CD4-positive, alpha-beta T cell treated with Interleukin-17A for 4 hours (primary cell): ENCODE measurements at places on chromosomes 5 and 9.

DNA sequence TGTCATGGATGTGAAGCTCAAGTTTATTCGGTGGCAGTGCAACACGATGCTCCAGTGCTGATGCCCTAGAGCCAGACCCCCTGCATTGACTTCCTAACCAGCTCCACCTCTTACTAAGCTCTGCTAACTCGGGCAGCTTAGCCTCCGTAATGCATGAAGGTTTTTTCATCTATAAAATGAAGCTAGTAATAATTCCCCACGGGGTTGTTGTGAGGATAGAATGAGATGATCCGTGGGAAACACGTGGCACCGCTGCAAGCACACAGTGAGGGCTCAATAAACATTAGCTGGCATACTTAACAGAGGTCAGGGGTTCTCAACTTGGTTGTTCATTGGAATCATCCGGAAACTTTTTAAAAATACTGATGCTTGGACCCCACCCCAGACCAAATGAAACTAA, 6.8 kb downstream of the ENC1 start:
- DNase-seq: no peak

DNA sequence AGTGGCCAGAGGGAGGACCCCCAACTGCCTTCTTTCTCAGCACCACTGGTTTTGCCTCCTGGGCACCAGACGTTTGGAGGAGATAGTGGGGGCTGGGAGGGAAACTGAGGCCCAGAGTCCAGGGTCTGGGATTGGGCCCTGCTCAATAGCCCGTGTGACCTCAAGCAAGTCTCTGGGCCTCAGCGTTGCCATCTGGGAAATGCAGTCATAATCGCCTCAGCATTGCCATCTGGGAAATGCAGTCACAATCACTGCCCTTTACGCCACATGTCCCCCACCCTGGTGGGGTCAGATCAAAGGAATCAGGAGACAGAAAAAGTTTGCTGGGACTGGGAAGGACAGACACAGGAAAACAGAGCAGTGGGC, 1.6 kb downstream of the SH2D3C start:
- DNase-seq: peak; percentile 38

- no peak for DNase-seq
Measured at GRCh38 chr5:170143710-170144109, 38.0 kb downstream of the FOXI1 start.

- DNase-seq: no peak
Measured at GRCh38 chr5:142446131-142446959, 121.5 kb upstream of the SPRY4 start.

- DNase-seq: no peak
Measured at GRCh38 chr5:123456242-123456641, 33.0 kb upstream of the CEP120 start.

DNA sequence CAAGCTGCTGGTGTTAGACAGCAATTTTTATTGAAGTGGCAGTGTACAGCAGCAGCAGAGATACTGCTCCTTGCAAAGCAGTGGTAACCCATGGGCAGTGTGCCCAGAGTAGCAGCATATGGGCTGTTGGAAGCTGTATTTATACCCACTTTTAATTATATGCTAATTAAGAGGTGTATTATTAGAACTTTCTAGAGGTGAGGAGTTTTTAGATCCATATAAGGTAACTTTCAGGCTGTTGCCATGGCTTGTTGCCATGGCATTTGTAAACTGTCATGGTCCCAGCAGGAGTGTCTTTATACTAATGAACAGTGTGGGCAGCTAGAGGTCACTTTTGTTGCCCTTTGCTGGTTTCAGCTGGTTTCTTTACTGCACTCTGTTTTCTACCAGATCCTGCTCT, 3.7 kb upstream of the PJA2 start:
- DNase-seq: no peak

GRCh38 chr5:4313138-4313537, 717.5 kb downstream of the IRX1 start:
- no peak for DNase-seq

- peak; percentile 72 for DNase-seq
Measured at GRCh38 chr9:126514037-126514821, 99.5 kb upstream of the LMX1B start.

- DNase-seq: no peak
Measured at GRCh38 chr9:116484492-116485061, 202.5 kb upstream of the TRIM32 start.

DNA sequence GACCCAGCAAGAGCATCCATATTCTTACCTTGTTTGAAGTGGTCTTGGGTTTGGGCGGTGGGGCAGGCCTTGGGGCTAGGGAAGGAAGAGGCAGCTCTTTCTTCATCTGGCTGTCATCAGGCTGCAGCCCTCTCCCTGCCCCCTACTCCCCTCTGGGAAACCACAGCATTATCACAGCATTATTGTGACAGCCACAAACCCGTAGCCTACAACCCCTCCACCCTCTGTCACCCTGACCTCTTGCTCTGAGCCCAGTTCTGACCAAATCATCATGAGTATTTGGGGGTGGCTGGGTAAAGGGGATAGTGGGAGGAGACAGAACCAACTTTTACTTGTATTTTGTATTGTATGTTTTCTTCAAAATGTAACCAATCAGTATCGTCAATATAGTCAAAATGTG, 94.3 kb upstream of the ARRDC3 start:
- DNase-seq: no peak

GRCh38 chr9:100324594-100325200, 28.0 kb downstream of the TEX10 start:
- no peak for DNase-seq

DNA sequence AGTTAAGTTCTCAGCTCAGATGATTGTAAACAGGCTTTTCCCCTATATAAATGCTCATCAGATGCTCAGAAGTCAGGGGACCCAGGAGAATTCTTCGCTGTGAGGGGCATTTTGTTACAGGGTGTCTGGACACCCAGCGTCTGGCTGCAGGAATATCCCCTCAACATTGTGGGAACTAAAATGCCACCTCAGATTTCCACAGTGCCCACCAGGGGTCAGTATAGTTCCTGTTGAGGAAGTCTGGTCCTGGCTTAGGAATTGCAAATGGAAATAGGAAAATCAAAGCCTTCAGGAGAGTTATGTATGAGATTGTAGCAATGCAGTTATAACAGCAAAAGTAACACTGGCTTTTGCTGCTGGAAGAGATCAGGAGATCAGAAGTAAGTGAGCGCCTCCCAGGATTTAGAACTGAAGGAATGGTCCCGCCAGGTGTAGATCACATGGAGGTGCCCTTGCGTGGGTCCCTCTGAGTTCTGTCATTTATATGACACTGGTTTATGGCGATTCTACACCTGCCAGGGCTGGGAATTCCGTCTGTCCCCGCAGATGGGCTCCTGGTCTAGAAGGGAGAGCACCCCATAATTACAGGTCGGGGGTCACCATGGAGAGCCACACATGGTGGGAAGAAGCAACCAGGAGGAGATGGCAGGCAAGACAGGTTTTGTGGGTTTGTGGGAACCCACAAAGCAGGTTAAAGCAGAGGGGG, 47.1 kb upstream of the CTSL start:
- DNase-seq: peak; percentile 67

DNA sequence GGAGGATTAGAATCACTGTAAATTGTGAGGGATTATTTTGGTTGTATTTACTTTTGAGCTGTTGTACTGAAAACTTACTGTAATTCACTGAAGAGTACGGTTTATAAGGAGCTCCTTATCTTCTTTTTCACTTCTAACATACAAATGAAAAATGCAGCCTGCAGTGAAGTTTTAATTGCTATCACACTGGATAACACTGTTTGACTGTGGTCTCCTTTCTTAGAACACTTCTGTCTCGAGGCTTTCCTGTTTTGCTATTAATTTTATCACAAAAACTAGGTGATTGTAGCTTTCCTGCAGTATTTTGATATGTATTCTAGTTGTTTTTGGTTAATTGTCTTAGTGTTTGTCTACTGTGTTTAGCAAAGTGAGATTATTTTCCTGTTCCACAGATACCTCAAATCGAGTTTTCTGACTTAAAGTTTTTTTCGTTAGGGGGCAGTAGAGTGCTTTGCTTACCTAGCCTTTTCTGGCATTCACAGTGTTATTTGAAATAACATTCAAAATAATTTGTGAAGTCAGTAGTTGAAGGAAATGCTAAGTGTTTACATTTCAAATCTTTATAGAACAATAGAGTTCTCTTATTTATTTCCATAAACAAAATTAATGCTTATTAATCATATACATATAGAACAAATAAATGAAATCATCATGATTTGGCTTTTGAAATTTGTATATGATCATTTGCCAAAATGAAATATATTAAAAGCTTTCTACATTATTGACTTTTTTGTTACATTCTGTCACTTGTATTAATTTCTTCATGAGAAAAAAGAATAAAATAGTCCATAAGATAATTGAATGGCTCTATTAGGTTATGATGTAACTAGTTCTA, 52.9 kb downstream of the COMMD10 start:
- no peak for DNase-seq

GRCh38 chr5:62343428-62343827, 37.4 kb downstream of the KIF2A start:
- DNase-seq: no peak

- no peak for DNase-seq
Measured at GRCh38 chr5:143275512-143276363, 127.7 kb downstream of the NR3C1 start.

DNA sequence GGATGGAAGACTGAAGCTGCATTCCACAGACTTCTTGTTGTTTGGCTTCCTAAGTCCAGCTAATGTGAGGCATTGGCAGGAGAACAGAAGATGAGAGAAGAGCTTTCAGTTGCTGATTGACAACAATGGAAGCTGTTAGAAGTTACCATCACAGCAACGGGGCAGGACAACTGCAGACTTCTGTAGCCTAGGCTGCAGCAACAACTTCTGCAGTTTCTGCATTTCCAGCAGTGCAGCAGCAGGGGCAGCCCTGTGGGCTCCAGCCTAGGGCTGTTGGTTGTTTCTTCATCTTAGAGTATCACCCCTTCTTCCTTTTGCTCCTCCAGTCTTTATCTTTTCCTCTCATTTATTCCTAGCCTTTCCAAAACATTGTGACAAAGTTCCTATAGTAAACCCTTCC, 528.8 kb upstream of the PTGER4 start:
- no peak for DNase-seq

DNA sequence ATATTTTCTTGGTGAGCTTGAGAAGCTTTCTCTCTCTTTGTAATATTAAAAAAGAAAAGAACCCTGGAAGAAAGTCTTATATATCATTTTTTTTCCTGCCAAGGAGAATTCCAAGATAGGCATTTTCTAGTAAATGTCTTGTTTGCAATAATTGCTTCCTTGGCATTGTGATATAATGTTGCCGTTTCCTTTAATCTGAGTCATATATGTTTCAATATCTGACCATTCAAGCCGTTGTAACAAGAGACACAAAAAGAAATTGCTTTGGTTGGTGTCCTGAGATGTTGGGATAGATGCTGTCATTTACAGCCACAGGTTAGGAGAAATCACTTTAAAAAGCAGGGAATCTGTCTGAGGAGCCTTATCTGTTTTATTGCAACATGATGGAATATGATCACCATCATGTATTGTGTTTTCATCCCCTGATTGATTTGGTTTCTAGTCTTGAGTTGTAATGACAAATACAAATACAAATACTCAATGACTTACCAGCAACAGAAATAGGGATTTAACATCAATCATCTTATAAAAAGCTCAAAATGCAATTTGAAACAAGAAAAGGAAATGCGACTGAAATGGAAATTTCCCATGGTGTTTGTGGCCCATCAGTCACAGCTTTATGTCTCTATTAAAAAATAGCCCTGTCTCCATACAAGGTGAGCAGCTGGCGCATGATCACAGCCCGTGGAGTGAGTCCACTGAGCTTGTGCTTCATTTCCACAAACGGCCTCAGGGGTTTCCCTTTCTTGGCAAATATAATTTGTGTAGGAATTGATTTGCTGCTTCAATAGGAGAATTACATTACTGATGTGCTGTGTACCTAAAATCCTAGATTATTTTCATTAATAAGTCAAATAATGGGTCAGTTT, 250.1 kb upstream of the TRPC7 start:
- DNase-seq: no peak

DNA sequence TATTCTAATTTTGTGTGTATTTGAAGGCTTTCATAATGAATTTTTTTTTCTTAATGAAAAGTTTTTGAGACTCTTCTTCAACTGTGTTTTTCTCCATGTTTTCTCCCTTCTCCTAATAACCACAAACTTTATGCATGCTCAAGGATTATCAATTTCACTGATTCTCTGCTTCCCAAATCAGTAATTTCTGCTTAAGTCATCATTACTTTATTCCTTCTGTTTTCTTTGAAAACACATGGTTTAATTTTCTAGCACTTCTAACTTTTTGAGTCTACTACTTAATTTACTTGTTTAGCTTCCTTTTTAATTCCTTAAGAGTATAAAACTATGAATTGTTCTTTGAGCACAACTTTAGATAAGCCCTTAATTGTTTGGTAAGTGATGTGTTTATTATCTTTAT, 11.5 kb upstream of the FBN2 start:
- no peak for DNase-seq

DNA sequence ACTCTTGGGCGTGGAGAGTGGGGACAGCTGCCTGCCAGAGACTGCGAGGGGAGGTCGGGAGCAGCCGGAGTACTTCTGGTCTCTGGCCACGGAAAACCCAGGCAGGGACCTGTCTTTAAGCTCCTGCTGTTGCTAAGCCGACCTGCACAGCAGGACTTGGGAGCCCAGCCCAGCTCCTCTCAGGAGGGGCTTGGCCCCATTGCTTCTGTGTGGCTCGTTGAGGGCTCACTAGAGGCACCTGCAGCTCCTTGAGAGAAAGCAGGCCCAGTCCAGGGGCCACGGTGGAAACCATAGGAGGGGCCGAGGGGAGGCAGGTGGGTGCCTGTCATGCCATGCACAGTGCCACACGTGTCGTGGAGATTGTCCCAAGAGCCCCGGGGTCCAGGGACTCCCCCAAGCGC, 3.3 kb upstream of the LCN2 start:
- no peak for DNase-seq

DNA sequence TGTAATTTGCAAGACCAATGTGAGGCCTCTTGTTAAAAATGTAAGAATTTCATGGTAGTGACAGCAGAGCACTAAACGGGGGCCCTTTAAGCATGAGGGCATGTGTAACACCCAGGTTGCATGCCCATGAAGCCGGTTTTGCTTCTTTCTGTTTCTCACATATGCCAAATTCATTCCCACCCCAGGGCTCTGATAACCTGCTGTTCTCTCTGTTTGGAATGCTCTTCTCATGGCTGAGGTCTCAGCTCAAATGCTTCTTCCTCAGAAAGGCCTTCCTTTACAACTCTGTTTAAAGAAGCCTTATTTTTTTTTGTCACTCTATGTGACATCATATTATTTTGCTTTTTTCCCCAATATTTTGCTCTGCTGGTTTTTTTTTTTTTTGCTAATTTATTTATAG, 369.0 kb downstream of the KIAA0825 start:
- DNase-seq: no peak

DNA sequence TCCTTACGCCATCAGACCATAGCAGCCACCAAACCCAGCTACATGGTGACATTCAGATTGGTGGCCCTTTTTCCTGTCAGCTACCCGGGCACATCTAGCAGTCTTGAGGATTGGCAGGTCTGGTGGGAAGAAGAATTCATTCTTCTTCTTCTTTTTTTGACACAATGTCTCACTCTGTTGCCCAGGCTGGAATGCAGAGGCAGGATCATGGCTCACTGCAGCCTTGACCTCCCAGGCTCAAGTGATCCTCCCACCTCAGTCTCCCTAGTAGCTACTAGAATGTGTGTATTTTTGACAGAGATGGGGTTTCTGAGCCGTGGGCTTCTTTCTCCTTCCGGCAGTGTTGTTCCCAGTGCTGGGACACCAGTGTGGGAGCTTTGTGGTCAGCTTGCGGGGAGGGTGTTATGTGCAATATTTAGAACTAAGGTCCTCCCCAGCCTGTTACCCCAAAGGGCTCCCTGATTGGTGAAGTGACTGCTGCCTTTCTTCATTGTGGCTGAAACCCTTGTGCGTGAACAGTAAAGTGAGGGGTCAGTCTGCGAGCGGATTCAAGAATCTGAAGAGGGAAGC, 3.4 kb downstream of the NTMT1 start:
- DNase-seq: no peak

- no peak for DNase-seq
Measured at GRCh38 chr9:134630393-134630790, 11.2 kb upstream of the COL5A1 start.
